ENCODE measurements at places on chromosomes 11 and 22. TPM values are rescaled to one million over a fixed set of nuclear protein-coding genes. Genes with fewer than 3 reads are reported as not detected.

LIF gene
- total RNA-seq, result 0.40 TPM

HEPN1 gene
- not detected for total RNA-seq

- no peak for DNase-seq
These were observed 41.1 kb downstream of the RPL27A start for GRCh38 chr11:8723711-8724110.

DNA sequence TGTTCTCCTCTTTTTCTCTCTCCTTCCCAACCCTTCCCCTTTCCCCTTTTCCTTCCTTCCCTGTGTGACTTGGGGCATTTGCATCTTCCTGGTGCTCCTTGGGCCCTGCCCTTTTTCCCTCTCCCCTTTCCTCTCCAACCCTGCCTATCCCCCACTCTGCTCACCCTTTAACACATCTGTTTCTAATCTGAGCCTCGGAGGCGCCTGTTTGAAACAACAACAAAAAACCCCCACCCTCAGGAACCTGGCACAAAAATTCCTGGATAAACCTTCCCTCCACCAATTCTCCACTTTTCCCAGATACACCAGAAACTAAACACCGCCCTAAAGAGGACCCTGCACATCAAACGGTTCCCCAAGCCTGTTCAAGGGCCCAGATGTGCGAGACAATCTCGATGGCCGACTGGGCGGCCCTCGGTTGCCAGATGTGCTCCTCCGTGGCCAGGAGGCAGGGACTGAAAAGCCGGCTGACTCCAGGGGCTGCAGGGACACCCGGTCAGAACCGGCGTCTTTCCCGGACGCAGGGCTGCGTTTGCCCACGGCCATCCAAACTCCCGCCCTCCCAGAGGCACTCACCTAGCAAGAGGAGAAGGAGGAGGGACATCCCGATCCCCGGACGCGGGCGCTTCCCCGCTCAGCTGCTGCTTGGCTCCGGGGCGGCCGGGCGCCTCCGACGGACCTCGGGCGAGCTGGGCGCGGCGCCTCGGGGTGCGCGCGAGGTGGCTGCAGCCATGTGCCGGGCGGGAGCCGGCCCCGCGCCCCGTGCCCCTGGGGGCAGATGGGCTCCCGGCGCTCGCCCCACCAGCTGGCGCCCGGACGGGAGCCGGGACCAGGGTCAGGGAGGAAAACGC, 486 bp downstream of the CLMP start:
- DNase-seq, result no peak

DNA sequence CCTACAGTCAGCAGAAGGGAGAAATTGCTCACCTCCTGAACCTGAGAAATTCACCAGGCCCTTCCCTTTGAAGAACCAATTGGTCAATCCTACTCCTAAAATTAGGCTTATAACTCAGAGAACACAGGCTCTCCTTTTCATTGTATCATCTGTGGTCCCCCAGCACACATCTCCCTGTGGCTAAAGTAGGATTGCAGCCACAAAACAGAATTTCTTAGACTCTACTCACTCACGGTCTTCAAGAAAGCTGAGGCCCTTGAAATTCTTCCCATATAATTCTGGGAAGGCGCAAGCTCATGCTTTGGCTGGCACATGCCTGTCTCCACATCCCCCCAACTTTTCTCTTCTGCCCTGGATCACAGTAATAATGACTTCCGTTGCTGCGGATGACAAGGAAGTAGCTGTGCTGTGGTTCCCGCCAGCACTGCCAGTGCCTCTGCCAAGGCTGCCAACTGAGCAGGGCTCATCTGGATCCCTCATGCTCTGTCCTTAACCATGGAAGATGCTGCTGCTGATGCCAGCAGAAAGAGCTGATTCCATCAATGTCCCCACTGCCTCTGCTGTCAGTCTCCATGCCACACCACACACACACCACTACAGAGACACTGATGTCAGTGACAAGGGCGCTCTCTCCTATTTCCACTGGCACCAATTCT, 200.6 kb upstream of the POU2AF2 start:
- no peak for DNase-seq

LMF2 gene
- 33.4 TPM for total RNA-seq

DNA sequence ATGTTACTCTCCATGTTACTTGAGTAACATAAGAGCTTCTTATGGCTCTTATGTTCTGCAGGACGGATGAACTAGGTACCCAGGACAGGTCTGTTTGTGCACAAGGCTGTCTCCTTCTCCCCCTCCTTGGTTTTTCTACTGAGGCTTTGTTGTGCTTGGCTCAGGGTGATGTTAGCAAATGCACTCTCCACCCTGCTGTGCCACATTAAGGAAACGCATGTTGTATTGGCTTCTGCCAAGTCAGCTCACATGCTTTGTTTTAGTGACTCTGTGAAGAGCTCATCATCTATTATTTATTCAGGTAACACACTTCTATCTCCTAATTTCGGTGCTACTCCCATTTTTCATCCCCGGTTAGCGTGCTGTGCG, 108.3 kb downstream of the PTPRJ start:
- no peak for DNase-seq

- no peak for DNase-seq
These were observed 17.2 kb downstream of the KCNQ1 start for GRCh38 chr11:2461956-2462542.

OR2AT4 gene
- total RNA-seq, result not detected

DNA sequence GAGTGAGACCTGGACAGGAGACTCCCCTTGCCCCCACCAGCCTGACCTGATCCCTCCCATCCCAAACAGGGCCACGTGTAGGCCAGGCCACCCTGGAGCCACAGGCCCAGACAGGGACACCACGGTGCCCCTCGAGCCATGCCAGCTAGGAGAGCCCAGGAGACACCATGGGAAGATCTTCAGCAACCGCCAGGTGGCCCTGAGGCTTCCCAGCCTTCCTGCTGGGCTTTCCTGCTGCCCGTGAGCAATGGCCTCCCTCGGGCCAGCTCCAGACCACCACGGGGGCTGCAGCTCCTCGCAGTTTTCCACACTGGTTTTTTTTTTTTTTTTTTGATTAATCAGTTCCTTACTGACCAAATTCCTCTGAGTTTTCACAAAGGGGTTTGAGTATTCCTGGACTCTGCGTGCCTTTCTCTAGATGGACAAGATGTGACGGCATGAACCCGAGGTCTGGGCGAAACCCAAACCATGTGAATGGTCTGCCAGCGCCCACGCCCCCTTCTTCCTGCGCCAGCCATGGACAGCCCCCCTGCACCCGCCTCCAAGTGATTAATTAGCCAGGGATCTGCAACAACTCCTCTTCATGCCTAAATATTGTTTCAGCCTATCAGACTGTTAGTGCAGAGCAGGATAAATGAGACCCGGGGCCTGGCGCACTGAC, 40.9 kb downstream of the TBX1 start:
- no peak for DNase-seq

CHST1 gene
- total RNA-seq, result 1.3 TPM

GRCh38 chr11:22521226-22521625, 104.4 kb downstream of the FANCF start:
- DNase-seq, result no peak

DNA sequence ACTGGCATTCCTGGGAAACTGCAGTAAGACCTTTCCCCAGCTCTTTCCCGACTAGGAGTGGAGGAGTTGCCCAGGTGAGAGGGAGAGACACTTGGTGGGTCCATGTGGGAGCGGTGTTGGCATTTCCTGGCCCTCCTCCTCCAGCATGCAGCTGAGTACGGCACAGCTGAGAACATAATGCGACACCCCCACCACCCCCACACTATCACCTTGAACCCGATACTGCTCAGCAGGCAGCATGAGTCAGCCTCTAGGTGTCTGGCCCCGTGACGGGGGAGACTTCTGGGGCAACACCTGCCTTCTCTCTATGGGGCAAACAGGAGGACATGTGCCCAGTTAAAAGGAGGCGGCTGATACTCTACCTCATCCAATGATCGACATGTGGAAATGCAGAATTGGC, 64.4 kb downstream of the PKNOX2 start:
- no peak for DNase-seq

DNA sequence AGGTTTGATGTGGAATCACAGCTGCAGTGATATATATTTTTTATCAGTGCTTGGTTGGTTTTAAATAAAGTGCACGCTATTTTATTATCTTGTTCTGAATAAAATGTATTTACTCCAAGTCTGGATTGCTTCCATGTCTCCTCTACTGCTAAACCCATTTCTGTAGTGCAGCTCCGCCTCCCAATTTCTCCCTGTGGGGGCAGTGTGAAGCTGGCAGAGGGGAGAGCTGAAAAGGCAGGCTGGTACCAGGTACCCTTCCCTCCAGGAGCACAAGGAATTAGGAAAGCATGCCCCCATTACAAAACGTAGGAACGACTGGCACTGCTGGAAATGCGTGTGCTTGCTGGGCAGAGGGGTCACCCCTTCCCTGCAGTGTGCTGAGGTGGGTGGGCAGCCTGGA, 934 bp upstream of the TMEM132A start:
- no peak for DNase-seq

GRCh38 chr22:45483918-45484499, 18.7 kb upstream of the FBLN1 start:
- no peak for DNase-seq

CALCA gene
- not detected for total RNA-seq

DNA sequence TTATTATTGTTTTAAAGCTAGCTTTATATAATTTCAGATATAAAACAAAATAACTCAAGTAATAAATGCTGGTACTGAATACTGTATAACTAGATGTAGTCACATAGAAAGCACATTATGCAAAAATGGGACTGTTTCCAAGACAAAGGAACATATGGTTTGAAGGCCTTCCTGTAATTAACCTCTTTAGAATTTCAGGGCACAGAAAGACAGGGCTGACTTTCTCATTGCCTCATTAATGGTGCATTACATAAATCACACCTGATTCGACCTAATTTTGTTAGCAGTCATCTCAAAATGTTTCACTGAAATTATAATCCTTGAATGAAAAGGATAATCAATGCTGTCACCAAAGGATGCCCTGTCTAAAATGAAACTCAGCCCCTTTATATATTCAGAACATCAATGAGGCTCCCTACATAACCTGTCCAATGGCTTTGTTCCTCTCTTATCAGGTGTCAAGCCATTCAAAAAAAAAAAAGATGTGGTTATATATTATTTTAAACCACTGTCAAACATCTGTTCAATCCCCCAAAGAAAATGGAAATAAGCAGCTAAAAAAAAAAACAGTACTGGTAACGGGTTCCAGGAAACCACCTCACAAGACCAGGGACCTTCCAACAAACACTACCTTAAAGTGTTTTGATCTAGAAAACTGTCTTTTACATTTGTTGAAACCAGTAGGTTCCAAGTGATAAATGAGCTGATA, 77.4 kb downstream of the FAM168A start:
- no peak for DNase-seq

DNA sequence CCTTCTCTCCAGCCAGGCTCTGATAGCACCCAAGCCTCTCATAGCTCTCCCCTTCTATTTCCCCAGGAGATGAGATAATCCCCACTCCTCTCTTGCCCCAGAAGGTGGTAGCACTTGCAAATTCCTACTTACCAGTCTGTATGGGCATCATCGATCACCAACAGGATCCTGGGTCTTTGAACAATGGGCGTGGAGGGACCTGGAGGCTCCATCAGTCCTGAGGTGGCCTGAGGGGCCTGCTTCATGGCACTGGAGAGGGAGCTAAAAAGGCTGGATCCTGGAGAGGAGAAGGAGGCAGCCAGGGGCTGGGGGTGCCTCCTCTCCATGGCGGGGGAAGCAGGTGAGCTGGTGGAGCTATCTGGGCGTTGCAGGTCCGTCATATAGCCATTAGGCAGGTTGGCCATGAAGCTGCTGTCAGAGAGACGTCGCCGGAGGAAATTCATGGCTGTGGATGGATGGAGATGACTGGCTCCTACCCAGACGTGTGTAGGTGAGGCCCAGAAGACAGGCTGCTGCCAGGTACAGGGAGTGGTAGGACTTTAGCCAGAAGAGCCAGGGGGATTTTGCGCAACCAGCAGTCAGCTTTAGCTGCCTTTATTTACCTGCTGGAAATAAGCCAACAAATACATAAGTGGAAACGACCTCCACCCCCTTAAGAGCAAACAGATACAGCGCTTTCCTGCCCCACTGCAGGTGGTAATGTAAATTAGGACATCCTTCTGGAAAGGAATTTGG, 51.8 kb downstream of the SYN3 start:
- DNase-seq, result no peak

DNA sequence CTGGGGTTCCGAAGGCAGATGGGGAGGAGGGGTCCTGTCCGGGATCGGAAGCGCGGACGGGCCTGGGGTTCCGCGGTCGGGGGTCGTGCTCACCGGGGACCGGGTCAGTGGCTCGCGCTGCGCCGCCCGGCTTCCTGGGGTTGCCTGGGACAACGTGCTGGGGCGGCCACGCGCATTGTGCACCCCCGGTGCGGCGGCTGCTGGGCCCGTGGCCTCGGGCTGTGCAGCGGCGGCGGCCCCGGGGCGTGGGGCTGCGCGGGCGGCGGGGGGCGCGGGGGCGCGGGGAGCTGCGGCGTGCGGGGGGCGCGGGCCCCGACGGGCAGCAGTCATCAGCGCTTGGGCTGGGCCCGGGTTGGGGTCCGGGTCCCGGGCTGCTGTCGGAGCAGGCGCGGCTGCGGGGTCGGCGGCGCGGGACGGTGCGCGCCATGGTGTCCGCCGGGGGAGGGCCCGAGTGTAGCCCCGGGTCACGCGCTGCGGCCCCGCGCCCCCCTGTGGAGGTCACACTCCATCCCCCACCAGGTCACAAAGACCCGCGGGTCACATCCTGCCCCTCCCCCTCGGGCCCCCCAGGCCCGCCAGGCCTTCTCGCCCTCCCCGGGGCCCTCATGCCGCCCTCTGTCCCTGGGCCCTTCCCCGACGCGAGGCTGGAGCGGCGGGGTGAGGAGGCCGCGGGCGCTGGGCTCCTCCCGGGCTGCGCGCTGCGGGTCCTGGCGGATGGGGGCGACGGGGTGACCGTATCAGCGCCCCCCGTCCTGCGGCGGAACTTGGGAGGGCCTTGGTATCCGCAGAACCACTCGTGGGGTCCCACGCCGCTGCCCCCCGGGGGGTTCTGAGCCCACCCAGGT, at the start of gene TTLL8:
Gene TTLL8, minus strand, starts transcription at position 238 of the 845 bp plus-strand sequence.
- no peak for DNase-seq

GRCh38 chr11:86003654-86004053, 65.2 kb downstream of the PICALM start:
- no peak for DNase-seq

DNAJB7 gene
- total RNA-seq, result not detected

VPREB1 gene
- not detected for total RNA-seq

DNA sequence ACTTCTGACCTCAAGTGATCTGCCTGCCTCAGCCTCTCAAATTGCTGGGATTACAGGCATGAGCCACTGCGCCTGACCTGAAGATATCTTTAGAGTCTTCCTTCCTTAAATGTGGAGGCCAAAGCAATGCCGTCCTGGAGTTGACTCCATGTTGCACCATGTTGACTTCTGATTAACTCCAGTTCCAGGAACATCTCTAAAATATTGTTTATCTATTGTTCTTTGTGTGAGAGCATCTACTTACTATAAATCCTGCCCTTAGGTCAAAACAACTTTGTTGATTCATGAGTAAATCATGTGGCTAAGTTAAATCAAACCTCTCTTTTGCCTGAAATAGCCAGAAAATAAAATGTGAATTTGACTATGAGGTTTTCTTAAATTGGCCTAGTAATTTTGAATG, 56.6 kb upstream of the CAPRIN1 start:
- DNase-seq, result no peak

Measured in heart left ventricle (tissue), 16 donors.